ENCODE measurements at places on chromosomes 5 and 9.

DNA sequence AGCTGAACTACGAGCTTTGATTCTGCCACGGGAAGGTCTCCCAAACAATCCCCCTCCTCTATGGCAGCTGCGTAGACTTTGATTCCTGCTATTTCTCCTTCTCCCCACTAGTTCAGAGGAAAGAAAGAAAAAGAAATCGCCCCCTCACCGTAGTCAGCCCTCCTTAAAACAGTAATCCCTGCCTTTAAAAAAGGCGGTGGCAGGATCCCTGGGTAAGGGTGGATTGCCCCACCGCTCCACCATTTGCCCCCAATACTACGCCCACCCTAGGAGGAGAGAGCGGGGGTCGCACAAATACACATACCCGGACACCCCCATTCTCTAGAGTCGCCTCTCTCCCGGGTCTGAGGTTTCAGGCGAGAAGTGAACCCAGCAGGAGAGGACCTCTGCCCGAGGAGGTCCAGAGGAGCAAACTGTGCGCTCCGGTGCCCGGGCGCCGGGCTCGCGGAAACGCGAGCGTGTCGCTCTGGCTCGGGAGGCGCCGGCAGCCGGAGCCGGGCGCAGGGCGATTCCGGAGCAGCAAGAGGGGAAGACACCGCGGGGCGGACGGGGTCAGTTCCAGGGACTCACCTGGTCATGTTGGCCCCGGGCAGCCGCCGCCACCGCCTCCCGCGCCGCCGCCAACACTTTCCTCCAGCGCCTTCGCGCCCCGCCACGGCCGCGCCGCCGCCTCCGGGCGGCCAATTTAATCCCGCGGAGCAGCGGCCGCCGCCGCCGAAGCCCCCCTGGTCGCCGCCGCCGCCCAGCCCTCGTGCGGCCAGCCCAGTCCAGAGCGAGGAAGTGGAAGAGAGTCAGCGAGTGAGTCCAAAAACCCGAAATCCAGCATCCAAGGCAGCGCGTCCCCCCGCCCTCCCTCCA, 1057.7 kb upstream of the DMAC1 start:
- DNase-seq = peak; percentile 36

DNA sequence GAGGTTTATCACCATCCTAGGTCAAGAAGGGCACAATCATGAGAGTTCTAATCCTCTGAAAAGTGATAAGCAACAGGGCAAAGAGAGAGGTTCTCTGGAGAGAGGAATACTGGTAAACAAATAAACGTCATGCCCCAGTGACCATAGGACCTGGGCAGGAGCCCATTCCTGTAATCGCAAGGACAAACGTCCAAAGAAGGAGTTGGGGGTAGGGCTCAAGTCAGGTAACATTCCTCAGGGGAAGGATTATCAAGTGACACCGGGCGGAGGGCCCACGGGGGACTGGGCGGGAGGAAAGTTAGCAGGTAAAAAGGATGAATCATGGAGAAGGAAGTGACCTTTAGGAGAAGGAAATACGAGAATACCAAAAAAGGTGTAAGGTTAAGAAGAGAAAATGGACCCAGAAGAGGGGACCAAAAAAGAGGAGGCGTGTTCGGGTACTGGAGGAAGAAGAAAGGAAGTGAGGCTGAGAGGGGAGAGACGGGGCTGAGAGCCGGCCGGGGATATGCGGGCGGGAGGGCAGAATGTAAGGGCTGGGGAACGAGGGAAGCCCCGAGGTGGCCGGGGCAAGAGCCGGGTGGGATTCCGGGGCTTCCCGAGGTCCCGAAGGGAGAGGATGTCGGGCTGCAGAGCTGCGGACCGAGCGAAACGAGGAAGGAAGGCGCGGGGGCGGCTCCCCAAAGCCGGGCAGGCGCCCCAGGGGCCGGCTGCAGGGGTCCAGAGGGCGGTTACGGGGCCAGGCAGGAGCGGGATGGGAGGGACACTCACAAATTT, 583 bp downstream of the DIAPH1 start:
- peak; percentile 91 for DNase-seq

DNA sequence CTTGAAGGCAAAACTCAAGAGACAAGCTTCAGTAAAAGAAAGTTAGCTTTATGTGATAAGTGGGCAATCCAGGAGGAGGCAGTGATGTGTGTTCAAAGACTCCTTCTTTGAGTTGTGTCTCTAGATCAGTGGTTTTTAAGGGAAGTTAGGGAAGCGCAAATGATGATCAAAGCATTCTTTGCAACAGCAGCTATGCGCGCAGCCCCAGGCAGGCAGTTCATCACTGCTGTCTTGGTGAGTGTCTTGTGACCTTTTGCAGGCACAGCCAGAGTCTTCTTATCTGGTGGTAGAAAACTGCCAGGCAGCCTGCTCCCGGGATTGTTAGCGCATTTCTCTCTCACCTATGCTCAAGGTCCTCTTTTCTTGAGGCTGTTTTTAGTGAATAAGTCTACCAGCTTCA, 40.3 kb upstream of the CLK4 start:
- DNase-seq = no peak

DNA sequence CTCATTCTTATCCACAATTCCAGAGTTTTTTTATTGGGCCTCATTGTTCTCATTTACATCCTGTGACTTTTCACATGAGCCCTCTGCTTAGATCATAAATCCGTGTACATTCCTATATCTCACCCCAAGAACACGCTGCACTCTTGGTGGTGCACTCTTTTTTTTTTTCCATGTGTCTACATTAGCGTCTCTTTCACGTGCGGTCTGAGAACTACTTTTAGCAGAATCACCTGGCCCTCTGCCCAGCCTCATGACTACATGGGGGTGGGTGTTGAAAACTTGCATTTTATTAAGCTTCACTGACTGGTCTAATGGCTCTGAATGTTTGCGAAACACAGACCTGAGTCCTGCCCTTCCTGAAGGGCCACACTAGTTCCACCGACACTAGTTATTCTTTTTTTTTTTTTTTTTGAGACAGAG, 18.6 kb downstream of the C9orf57 start:
- no peak for DNase-seq
